ENCODE measurements at places on chromosomes 6 and 20.

- no peak overlapping the region for H3K27ac ChIP-seq
- no peak for DNase-seq
- no peaks in the 10 kb centered on the region for H3K27me3 ChIP-seq
- H3K4me3 ChIP-seq: no peak overlapping the region
- H3K36me3 ChIP-seq: peaks cover 47% of the 10 kb centered on the region
Observed at GRCh38 chr6:166511316-166511715, 75.2 kb downstream of the RAMACL start.

- no peaks in the 10 kb centered on the region for H3K4me1 ChIP-seq
- no peak for DNase-seq
- H3K27ac ChIP-seq: no peak overlapping the region
- H3K36me3 ChIP-seq: no peaks in the 10 kb centered on the region
- H3K27me3 ChIP-seq: no peaks in the 10 kb centered on the region
Observed at GRCh38 chr6:101608703-101609102, 215.2 kb downstream of the GRIK2 start.

- H3K27ac ChIP-seq: no peak overlapping the region
- no peaks in the 10 kb centered on the region for H3K4me1 ChIP-seq
- no peak for DNase-seq
- no peaks in the 10 kb centered on the region for H3K27me3 ChIP-seq
Observed at GRCh38 chr6:129543981-129544380, 166.0 kb downstream of the ARHGAP18 start.

DNA sequence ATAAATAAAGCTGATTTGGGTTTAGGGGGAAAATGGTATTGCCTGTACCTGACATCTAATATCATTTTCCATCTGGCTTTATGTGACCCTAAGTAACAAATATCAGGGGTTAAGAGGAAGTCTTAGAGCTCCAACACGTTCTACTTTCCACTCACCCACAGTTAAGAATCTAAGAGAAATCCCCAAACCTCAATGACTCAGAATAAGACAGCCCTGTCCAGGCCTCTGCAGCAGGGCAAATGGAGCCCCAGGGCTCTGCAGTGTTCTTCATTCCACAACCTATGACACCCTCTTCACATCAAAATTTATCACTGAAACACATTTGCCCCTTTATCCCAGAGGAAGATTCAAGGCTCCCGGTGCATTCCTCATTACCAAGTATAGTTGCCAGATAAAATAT, 20.3 kb upstream of the TENT5A start:
- H3K4me3 ChIP-seq: no peak overlapping the region
- H3K4me1 ChIP-seq: peaks cover 31% of the 10 kb centered on the region
- H3K27me3 ChIP-seq: no peaks in the 10 kb centered on the region
- H3K36me3 ChIP-seq: no peaks in the 10 kb centered on the region

GRCh38 chr20:63962426-63963347, 6.5 kb upstream of the UCKL1 start:
- H3K4me3 ChIP-seq: no peak overlapping the region
- DNase-seq: no peak
- no peak overlapping the region for H3K27ac ChIP-seq
- peaks cover 10% of the 10 kb centered on the region for H3K4me1 ChIP-seq

GRCh38 chr6:21593927-21594415, 420 bp downstream of the SOX4 start:
- no peak overlapping the region for H3K4me3 ChIP-seq
- H3K27me3 ChIP-seq: no peaks in the 10 kb centered on the region
- H3K27ac ChIP-seq: no peak overlapping the region
- DNase-seq: no peak
- peaks cover 33% of the 10 kb centered on the region for H3K36me3 ChIP-seq

- no peak for DNase-seq
- peaks cover 17% of the 10 kb centered on the region for H3K27me3 ChIP-seq
- H3K4me1 ChIP-seq: peaks cover 28% of the 10 kb centered on the region
- H3K4me3 ChIP-seq: peak overlapping the region; percentile 62
Observed at GRCh38 chr6:109483735-109484057, 677 bp upstream of the ZBTB24 start.

- H3K4me3 ChIP-seq: no peak overlapping the region
- no peaks in the 10 kb centered on the region for H3K27me3 ChIP-seq
- no peak overlapping the region for H3K27ac ChIP-seq
- DNase-seq: no peak
- H3K36me3 ChIP-seq: no peaks in the 10 kb centered on the region
Observed at GRCh38 chr20:50269091-50270033, 78.7 kb downstream of the CEBPB start.

DNA sequence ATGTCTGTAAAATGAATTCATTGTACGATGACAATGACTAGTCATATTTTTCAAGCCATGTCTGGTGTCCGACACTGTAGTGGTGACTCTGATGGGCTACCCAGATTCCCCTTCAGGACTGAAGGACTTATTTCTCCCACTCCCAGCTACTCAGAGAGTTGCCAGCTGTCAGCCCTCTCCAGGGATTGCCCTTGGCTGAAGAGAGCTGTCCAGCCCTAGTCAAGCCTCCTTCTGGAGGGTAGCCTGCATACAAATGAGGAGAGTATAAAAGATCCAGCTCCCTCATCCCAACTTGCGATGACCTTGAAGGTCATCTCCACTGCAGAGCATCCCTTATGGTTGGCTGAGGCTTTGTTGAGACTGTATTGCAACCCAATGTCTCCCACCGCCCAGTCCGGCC, 29.9 kb downstream of the JPH2 start:
- H3K4me3 ChIP-seq: no peak overlapping the region
- peaks cover 7% of the 10 kb centered on the region for H3K36me3 ChIP-seq
- H3K4me1 ChIP-seq: peaks cover 31% of the 10 kb centered on the region
- DNase-seq: no peak
- H3K27me3 ChIP-seq: no peaks in the 10 kb centered on the region
- no peak overlapping the region for H3K27ac ChIP-seq

- H3K27me3 ChIP-seq: no peaks in the 10 kb centered on the region
- H3K4me1 ChIP-seq: no peaks in the 10 kb centered on the region
- no peak overlapping the region for H3K4me3 ChIP-seq
- peaks cover 8% of the 10 kb centered on the region for H3K36me3 ChIP-seq
Observed at GRCh38 chr6:352896-353470, 38.6 kb upstream of the IRF4 start.

DNA sequence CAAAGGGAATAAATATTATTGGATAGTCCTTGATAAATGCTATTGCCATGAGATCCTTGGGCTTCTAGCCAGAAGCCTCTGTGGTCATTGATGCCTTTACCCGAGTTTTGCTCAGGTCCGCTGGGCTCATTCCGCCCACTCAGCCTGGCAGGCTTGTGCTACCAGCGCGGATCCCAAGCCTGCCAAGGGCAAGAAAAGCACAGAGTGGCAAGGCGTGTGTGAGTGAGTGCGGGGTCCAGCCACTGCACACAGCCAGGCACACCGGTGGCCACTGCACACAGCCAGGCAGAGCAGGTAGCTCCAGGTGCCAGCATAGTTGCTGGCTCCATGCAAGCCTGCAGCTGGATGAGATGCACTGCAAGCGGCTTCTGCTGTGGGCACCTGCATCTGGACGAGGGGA, 38.7 kb downstream of the STK38 start:
- H3K27ac ChIP-seq: no peak overlapping the region
- H3K27me3 ChIP-seq: no peaks in the 10 kb centered on the region
- H3K36me3 ChIP-seq: peaks cover 55% of the 10 kb centered on the region
- H3K4me3 ChIP-seq: no peak overlapping the region

GRCh38 chr20:43549416-43550065, 9.3 kb upstream of the SGK2 start:
- H3K4me3 ChIP-seq: no peak overlapping the region
- H3K27ac ChIP-seq: no peak overlapping the region
- peaks cover 19% of the 10 kb centered on the region for H3K4me1 ChIP-seq
- peaks cover 14% of the 10 kb centered on the region for H3K36me3 ChIP-seq

DNA sequence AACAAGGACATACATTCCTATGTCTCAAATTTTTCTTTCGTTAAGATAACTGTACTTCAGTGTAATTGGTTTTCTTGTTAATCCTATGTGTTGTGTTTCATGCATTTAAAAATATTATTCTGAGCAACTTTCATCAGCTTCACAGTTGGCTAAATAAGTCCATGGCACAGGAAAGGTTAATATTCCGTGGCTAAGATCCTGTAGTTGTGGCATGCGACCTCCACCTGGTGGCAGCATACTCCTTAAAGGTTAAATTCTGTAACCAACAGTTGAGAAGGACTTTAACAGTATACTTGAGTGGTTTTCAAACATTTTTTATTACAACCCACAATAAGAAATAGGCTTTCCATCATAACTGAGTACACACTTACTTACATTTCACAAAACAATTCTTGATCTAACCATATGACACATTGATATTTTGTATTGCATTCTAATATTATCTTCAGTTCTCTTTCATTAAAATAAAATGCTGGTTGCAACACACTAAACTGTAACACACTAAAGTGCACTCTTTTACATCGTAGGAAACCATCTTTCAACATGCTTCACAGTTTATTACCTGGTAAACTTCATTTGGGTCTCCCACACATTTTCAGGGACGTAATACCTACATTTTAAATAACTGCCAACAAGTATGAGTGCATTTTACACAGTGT, 118.3 kb downstream of the SLX4IP start:
- no peaks in the 10 kb centered on the region for H3K36me3 ChIP-seq
- H3K27me3 ChIP-seq: no peaks in the 10 kb centered on the region
- peaks cover 68% of the 10 kb centered on the region for H3K4me1 ChIP-seq
- peak overlapping the region; percentile 4 for H3K27ac ChIP-seq
- no peak overlapping the region for H3K4me3 ChIP-seq
- DNase-seq: no peak
